ENCODE measurements at places on chromosomes 16 and 17. TPM values are rescaled to one million over a fixed set of nuclear protein-coding genes. Genes with fewer than 3 reads are reported as not detected.
A peak's percentile ranks its signal among the peaks of the same experiment; 100 is the strongest.

Gene KRT12
- total RNA-seq, result not detected

- no peak for DNase-seq
- H3K4me3 ChIP-seq, result no peak overlapping the region
- no peaks in the 10 kb centered on the region for H3K36me3 ChIP-seq
Measured at GRCh38 chr16:10619271-10619849, 39.0 kb upstream of the EMP2 start.

DNA sequence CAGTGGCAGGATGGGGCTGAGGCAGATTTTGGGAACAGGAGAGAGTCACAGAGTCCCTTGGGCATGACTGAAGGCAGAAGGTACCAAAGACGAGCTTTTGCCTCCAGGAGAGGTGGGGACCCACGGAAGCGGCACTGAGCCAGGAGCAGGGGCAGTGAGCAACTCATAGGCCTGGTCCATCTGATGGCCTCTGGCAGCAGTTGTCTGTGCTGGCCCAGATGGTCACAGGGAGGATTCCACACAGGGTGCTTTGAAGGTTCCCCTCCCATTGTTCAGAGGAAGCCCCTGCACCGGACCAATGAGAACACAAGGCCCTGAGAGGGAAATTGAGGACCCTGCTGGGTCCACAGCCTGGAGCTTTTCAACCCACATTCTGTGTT is 360.3 kb upstream of the TNRC6C start:
- no peak for DNase-seq
- H3K27me3 ChIP-seq, result peaks cover 38% of the 10 kb centered on the region
- H3K36me3 ChIP-seq, result no peaks in the 10 kb centered on the region
- no peak overlapping the region for H3K4me3 ChIP-seq

GRCh38 chr16:27720731-27721530 is 171.0 kb downstream of the KATNIP start:
- H3K27ac ChIP-seq, result no peak overlapping the region
- H3K4me3 ChIP-seq, result no peak overlapping the region
- no peaks in the 10 kb centered on the region for H3K27me3 ChIP-seq
- H3K4me1 ChIP-seq, result peaks cover 22% of the 10 kb centered on the region
- H3K36me3 ChIP-seq, result no peaks in the 10 kb centered on the region

Gene ENDOV
- 16.2 TPM for total RNA-seq

DNA sequence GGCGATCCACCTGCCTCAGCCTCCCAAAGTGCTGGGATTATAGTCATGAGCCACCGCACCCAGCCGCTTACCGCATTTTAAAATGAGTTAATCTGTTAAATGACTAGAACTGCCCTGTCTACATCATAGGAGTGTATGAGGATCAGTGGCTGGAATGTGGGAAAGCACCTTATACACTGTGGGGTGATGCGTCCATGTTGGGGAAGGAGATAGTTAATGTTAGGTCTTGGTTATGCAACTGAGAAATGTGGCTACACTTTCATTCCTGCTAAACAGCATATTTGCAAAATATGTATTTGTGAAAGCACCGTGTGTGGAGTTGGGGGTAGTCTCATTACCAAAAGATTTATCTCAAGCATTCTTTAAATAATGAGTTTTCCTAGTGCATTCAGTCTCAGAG is 107.6 kb downstream of the SPACA3 start:
- no peak overlapping the region for H3K4me3 ChIP-seq
- no peak for DNase-seq
- peaks cover 2% of the 10 kb centered on the region for H3K4me1 ChIP-seq
- H3K36me3 ChIP-seq, result no peaks in the 10 kb centered on the region
- H3K27me3 ChIP-seq, result peaks cover 17% of the 10 kb centered on the region

DNA sequence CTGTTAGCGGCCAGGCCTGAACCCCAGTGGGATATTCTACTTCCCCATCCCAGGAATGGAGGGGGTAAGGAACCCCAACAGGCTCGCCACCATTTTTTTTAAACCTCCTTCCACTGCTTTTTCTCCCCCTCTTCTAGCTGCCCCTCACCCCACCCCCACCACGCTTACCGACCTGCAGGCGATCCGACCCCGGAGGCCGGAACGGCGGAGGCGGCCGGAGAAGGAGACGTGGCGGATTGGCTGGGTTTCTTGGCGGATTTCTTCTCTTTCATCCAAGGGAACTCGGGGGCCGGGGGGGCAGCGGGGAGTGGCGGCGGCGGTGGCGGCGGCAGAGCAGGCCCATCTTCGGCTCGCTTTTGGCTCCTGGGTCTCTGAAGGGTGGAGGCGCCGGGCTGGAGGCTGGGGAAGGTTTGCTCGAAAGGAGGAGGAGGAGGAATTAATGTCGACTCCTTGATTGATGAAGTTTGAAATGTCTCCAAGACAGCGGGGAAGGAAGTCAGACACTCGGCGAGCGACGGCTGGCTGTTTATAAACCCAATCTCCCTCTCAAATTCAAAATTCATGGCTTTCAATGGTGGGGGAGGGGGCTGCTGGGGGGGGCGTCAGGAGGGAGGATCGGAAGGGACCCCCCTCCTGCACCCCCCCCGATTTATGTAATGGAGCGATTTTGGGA is 424 bp downstream of the HOXB2 start:
- H3K27me3 ChIP-seq, result peaks cover 31% of the 10 kb centered on the region
- peak overlapping the region; percentile 89 for H3K27ac ChIP-seq
- DNase-seq, result peak; percentile 42
- H3K4me1 ChIP-seq, result peaks cover 60% of the 10 kb centered on the region
- peaks cover 21% of the 10 kb centered on the region for H3K36me3 ChIP-seq

DNA sequence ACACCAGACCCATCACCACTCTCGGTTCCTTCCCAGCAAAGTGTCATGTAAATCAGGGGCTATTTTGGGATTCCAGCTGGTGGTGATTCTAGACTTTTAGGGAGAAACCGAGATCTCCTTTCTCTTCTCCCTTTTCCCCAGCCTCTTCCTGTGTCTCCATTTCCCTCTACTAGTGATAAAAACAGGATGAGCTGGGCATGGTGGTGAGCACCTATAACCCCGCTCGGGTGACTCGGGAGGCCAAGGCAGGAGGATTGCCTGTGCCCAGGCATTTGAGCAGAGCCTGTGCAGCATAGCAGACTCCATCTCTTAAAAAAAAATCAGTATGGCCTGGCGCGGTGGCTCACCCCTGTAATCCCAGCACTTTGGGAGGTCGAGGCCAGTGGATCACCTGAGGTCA is 6.1 kb downstream of the TBX21 start:
- peaks cover 69% of the 10 kb centered on the region for H3K4me1 ChIP-seq
- no peak overlapping the region for H3K4me3 ChIP-seq
- no peak overlapping the region for H3K27ac ChIP-seq
- DNase-seq, result peak; percentile 12

Gene CDRT15L2
- not detected for total RNA-seq
